Karpas-422 (cell line): ENCODE measurements at places on chromosomes 13 and 19. TPM values are rescaled to one million over a fixed set of nuclear protein-coding genes. Genes with fewer than 3 reads are reported as not detected.

PCP2 gene
- total RNA-seq: 0.65 TPM in 1 of 2 replicates, not detected in the other

ZNF296 gene
- total RNA-seq: 3.9 and 4.7 TPM in 2 replicates

KMT2B gene
- total RNA-seq: 15.3 and 21.4 TPM in 2 replicates

MBOAT7 gene
- total RNA-seq: 85.6 and 90.0 TPM in 2 replicates

CD209 gene
- not detected in 2 replicates for total RNA-seq

EVI5L gene
- total RNA-seq: 6.0 and 8.9 TPM in 2 replicates

ZNF541 gene
- not detected in 2 replicates for total RNA-seq

SLC17A7 gene
- 0.47 and 0.63 TPM in 2 replicates for total RNA-seq

FBXL12 gene
- total RNA-seq: 31.5 and 40.7 TPM in 2 replicates
